ENCODE measurements at places on chromosomes 7 and 10.
A peak's percentile ranks its signal among the peaks of the same experiment; 100 is the strongest.

- DNase-seq = no peak
Observed at GRCh38 chr10:77419056-77419455, 218.6 kb downstream of the KCNMA1 start.

- no peak for DNase-seq
Observed at GRCh38 chr7:142910481-142910880, 23.1 kb downstream of the TRPV5 start.

DNA sequence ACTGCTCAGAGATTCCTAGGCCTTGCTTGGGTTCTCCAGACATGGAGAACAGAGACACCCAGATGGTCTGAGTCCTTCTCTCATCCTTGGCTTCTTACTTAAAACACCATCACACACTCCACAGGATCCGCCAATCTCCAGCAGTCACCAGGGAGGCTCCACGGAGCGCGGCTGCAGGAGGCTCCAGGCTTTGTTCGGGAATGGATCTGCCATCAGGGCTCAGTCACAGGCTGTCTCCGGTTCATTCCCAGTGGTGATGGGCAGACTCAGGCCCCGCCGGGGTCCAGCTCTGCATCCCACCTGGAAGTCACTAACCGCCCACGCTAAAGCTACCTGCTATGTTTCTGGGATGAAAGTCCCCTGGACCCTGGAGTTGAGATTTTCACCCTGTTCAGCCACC is 312.9 kb downstream of the TCERG1L start:
- DNase-seq = no peak

GRCh38 chr10:104103956-104104355 is 18.0 kb upstream of the SFR1 start:
- DNase-seq = no peak

- no peak for DNase-seq
Observed at GRCh38 chr7:13217768-13218167, 530.3 kb downstream of the ARL4A start.

DNA sequence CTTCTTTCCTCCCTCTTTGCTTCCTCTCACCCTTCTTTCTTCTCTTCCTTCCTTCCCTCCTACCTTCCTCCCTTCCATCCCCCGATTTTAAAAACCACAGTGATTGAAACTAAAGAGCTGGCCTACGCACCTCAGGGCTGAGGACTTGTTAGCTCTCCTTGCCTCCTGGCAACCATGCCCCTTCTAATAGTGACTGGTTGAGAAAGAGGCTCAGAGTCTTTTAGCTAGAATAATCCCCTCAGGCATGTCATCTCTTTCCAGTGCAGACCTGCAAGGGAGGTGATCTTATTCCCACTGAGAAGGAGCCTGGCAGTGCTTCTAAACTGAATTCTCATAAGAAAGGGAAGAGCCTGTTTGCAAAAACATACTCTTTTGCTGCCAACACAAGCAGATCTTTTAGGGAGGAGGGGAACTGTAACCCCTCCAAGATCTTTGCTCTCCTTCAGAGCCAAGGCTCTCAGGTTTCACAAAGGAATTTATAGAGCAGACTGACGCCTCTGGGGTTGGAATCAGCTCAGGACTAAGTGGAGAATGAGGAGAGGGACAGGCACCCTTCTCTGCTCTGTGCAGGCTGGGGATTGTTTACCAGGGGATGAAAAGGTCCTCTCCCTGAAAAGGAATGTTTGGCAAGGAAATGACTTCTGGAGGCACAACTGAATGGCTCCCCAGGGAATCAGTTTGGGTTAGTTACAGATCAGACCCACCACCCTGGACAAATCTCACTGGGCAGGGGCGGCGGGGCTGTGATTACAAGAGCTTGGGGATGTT is 9.4 kb upstream of the ANKRD1 start:
- no peak for DNase-seq

- DNase-seq = no peak
Observed at GRCh38 chr7:77185866-77186265, 13.8 kb downstream of the FGL2 start.

DNA sequence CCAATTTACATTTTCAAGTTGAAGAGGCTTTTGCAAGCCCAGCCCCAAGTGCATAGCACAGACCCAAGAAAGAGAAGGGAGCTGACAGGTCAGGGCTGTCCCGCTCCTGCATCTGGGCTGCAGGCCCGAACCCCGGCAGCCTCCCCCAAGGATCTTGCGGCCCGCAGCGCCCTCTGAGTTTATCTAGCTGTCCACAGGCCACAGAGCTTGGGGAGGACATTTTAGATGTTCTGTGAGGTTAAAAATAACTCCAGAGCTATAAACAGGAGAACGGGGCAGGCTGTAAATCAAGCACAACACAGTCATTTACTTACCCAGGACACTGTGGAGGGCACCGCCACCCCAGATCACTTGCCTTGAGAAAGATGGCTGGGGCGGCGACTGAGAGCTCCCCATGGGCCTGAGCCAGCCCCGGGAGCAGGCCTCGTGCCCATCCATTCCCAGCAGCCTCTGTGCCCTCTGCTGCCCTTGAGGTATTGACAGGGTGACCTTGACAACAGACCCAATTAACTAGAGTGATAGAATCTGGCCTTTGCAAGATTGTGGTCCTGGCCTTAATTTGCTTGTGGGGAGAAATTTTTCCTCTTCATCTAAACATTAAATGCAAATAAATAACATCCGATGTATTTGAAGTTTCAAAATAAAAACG is 563.0 kb downstream of the TCERG1L start:
- no peak for DNase-seq

- DNase-seq = no peak
Observed at GRCh38 chr10:119337796-119338432, 130.5 kb downstream of the GRK5 start.

- DNase-seq = no peak
Observed at GRCh38 chr7:78296644-78297371, 498.2 kb downstream of the PHTF2 start.

DNA sequence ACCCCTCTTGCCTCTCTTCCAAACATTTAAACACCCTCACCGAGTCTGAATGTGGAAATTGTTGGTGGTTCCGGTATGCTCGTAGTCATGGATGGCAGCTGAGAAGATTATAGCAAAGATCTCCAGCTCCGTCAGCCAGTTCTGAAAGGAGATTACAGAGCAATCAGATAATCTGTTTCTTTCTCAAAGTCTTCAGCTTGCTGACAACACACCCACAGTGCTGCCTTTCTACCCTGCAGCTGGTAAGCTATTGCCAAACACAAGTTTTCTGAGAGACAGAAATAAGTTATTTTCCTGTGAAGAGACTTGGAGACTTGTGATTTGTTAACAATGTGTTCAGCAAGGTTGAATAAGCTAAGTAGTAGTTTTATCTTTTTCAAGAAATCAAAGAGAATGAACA is 163.6 kb downstream of the PPP1R17 start:
- DNase-seq = no peak

- DNase-seq = peak; percentile 84
Observed at GRCh38 chr10:51073453-51074237, 642 bp upstream of the PRKG1 start.

- no peak for DNase-seq
Observed at GRCh38 chr10:49309691-49310411, 10.9 kb downstream of the C10orf71 start.

DNA sequence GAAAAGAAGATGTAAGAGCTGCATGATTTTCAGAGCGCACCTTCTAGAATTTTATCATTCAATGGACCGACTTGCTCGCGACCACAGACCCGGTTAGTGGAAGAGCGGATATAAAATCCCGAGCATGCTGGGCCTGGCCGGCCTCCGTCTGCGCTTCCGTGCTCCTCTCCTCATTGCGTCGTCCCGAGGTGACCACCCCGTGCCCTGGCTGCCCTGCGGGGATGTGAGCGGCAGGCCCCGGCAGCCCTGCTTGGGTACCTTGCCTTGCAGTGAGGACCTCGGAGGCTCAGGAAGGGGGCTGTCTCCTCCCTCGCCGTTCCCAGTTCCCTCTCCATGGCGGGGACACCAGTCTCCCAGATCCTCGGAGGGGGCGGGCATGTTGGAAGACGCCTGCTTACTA is 330.9 kb upstream of the SHH start:
- DNase-seq = no peak

- no peak for DNase-seq
Observed at GRCh38 chr10:30488316-30488715, 54.3 kb downstream of the MAP3K8 start.

DNA sequence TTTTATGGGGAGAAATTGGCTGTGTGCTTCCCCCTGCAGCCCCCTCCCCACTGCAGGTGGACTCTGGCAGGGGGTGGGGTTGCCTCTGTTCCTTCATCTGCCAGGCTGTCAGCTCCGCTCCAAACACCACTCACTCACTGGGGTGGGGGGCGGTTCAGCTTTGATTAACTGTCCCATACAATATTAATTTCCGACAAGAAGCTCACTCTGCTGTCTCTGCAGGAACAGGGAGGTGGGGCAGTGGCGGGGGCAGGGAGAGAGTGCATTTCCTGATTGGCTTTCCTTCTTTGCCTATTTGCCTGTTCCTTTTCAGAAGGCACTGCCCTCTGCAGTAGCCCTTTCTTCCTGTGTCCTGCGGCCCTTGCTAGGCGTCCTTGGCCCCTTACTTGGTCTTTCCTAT is 500.8 kb downstream of the PLXNA4 start:
- DNase-seq = no peak

- no peak for DNase-seq
Observed at GRCh38 chr10:3672220-3672619, 112.8 kb downstream of the KLF6 start.

DNA sequence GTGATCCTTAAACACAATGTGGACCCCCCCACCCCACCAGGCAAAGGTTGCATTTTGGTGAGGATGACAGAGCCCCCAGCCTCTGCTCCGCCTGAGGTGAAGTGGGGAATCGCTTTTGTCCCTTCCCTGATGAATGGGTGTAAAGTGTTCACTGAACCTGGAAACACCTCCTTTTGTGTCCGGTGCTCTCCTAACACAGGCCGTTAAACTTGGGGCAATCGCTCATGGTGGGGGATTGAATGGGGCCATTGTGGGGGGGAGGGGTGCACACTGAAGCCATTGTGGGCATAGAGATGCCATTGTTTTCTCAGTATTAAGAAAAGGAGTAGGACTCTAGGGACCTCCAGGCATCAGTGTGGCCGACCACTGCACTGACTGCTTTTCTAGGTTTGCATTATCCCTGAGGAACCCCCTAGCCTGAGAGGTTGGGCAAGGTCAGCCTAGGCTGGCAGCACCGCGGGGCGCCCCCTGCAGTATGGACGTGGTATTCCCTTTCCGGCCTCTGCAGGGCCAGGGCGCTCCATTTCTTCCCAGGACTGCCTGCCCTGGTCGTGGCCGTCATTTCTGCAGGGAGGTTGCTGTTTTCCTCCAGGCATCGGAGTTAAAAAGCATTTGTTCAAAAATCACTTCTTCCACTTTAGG is 158.3 kb downstream of the TCF7L2 start:
- DNase-seq = peak; percentile 34

DNA sequence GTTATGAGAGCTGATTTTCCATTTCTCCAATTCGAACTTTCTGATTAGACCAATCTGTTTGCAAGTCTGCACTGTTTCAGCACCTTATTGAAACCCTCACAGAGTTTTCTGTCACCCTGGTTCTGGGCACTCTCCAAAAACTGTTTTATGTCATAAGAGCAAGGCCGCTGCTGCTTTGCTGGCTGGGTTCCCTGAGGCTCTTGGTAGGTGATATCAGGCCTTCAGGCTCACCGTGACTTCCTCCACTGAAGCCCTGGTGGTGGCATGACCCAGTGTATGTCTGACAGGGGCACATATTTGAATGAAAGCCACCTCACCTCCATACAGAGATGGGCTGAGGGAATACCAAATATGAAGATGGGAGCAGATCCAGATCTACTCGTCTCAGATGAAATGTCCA is 8.3 kb downstream of the RABGEF1 start:
- DNase-seq = no peak

- DNase-seq = no peak
Observed at GRCh38 chr10:11147722-11148121, 130.1 kb downstream of the CELF2 start.

DNA sequence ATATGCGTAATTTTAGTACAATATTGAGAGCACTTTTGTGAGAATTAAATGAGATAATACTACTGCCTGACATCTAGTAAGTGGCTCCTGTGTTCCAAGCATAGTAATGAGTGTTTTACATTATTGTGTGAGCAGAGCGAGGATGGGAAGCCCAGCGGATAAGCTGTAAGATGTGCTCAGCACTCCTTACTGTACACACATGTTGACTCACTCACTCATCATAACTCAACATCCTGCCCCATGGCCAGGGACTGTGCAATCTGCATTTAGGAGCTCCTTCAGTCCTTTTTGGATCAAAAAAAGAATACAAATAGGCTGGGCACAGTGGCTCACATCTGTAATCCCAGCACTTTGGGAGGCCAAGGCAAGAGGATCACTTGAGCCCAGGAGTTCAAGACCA is 72.9 kb upstream of the NEBL start:
- DNase-seq = no peak

GRCh38 chr7:31986878-31987518 is 83.2 kb downstream of the PDE1C start:
- no peak for DNase-seq

GRCh38 chr10:72351479-72351878 is 3.2 kb downstream of the DNAJB12 start:
- no peak for DNase-seq

DNA sequence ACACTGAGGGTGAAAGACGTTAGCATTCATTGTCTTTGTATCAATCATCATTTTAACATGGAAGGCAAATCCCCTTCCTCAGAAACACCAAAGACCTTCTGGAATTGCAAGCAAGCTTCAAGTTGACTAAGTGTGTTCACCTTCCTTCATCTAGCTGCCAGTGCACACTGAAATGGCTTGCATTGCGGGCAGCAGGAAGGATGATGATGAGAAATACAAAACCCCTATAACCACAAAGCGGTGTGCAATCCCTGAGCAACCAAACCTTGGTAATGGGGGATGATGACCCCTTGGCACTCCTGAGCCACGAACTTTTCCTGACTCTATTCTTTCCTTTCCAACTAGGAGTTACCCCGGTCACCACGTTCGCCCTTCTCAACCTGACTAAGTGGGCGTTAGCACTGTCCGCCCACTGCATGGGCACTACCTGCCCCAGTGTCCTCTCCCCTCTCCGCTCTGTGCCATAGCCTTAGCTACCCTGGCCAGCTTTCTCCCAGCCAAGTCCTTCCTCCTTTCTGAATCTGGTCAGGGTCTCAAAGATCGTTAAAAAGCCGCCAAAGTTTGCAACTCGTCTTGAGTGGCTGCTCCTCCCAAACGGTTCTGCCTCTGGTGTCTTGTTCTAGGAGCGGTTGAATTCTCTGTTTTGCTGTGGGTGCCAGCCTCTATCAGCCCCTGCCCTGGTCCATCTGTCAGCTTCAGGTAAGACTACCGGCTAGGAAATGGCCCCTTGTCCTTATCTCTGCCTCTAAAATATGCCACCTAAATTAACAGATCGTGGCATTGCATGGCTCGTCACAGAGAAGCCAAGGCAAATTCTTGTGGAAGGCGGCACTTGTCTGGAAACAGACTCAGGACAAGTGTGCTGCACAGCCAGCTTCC is 586 bp upstream of the AOC1 start:
- no peak for DNase-seq

DNA sequence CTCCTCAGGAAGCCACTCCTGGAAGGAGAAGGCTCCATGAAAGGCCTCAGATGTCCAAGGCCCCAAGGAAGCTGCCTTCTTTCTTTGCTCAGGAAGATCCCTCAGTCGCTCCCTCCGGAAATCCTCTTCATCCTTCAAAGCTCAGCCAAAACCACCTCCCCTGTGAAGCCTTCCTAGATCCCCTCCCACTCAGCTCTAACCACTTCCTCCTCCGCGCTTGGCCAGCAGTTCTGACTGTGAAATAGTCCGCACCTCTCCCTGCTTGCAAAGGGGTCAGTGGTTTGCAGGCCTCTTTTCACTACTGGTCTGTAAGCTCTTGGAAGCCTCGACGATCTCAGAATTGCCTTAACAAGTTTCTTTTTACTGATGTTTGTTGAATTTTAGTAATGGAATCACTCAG is 23.9 kb downstream of the PYROXD2 start:
- DNase-seq = no peak

- no peak for DNase-seq
Observed at GRCh38 chr10:101666083-101666482, 28.9 kb downstream of the FBXW4 start.

Measured in posterior cingulate gyrus (tissue), 11 donors.